Thoracic aorta (tissue), 2 donors: ENCODE measurements at places on chromosomes 6 and 20.

- no peak for DNase-seq
These were observed 244.6 kb downstream of the HAO1 start for GRCh38 chr20:7695635-7696034.

GRCh38 chr6:13924949-13925881 lies at the start of gene RNF182:
TSS of gene RNF182 (plus strand) at chr6:13924952. CDS start at chr6:13977120, 52,168 bp downstream.
- no peak for DNase-seq

DNA sequence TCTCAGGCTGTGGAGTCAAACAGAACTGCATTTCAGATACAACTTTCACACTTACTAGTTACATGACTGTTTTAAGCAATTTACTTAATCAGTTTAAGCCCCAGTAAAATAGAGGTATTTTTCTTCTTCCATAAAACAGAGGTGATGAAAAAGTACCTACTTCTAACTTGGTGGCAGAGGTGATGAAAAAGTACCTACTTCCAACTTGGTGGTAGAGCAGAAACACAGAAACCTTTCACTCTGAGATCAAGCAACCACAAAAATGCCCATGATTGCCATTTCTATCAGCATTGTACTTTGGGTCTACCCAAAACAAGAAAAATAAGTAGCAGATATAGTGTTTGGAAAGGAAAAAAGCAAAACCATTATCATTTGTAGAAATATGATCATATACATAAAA lies 148.7 kb downstream of the OPRM1 start:
- DNase-seq = no peak

- no peak for DNase-seq
These were observed 93.6 kb upstream of the NFATC2 start for GRCh38 chr20:51636123-51636522.

DNA sequence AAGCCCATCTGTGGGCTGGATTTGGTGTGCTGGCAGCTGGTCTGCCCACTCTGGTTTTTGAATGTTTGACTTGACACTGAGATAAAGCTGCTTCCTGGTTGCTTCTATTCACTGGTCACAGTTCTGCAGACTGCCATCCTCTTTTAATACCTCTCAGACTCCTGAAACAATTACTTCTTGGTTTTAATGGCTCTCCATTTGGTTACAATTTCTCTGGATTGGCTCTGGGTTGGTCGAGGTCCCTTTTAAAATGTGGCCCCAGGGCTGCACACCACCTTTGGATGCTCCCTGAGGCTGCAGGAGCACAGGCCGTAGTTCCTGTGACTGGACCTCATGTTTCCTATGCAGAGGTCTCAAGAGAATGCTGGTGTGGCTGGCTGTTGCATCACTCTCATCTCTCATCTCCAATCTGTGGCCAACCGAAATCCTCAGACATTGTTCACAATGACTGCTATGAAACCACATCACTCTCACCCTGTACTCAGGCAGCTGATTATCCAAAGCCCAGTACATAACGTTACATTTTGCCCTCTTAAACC lies 98.5 kb downstream of the INSM1 start:
- no peak for DNase-seq

DNA sequence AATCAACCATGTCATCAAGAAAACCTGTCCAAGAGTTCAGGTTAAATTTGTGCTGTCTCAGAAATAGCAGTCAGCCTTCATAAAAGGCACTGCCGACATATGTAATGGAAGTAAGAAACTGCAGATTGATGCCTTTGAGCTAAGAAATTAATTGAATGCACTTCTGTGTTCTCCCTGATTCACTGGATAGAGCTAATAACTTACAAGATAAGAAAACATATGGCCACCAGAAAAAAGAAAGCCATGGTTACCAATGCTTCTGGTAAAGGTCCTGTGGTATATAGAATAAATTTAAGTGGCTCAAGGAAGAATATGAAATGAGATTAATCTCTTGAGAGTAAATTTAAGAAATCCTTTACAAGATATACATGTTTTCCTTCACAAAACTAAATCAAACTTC lies 242.5 kb upstream of the UFL1 start:
- DNase-seq = no peak

GRCh38 chr6:93970684-93971083 lies 551.3 kb upstream of the EPHA7 start:
- no peak for DNase-seq

- no peak for DNase-seq
These were observed 43.0 kb downstream of the TSPYL4 start for GRCh38 chr6:116210750-116211425.

DNA sequence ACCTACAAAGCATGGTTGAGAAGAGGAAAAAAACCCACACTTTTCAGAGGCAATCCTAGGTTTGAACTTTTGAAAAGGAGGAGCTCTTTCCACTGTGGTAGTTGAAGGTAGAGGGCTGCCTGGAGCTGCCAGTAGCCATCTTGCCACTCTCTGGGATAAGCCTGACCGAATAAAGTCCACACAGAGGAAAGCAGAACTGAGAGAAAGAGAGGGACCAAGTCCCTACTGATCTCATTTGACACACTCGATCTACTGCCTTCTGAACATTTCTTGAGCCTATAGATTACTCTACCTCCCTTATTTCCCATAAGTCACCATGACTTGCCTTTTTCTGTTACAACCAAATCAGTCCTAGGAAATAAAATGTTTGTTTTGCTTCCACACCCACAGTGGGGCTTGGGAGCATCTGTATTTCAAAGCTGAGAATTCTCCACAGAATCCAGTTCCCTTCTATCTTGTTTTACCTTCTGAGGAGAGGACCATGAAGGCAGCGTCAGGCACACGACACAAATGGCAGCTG lies 147.0 kb upstream of the PTPRK start:
- DNase-seq = no peak

DNA sequence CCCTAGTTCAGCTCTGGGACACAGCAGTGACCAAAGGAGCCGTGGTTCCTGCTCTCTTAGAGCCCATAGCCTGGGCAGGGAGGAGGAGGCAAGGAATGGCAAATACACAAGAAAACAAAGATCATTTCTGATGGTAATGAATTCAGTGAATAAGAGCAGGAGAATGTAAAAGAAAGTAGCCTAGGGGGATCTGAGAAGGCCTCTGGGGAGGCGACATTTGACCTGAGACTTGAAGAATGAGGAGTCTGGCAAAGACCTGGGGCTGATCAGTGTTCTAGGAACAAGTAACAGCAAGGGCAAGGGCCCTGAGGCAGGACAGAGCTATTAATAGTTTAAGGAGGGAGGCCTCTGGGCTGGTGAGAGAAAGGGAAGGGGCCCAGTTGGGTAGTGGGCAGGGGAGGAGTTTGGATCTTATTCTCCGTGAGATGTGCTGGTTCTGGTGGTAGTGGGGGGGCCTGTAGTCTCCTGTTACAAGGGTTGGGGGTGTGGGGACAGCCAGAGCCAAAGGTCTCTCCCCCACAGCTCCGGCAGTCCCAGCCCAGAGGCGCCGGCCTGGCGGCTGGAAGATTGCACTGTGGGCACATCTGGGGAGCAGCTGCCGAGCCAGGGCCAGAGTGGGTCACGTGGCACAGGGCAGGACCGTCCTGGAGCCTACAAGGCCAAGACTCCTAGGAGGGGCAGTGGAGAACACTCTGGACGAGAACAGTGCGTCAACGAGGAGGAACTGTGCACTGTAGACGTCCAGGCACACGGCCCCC lies 9.3 kb upstream of the ID1 start:
- DNase-seq = peak; percentile 53

DNA sequence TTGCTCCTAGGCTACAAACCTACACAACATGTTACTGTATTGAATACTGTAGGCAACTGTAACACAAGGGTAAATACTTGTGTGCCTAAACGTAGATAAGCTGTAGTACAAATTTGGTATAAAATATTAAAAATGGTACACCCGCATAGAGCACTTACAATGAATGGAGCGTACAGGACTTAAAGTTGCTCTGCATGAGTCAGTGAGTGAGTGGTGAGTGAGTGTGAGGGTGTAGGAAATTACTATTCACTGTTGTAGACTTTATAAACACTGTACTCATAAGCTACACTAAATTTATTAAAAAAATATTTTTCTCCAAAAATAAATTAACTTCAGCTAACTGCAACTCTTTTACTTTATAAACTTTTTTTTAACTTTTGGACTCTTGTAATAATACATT lies 391.6 kb downstream of the ADGRB3 start:
- no peak for DNase-seq
